ENCODE measurements at places on chromosomes 1 and 21. TPM values are rescaled to one million over a fixed set of nuclear protein-coding genes. Genes with fewer than 3 reads are reported as not detected.
A peak's percentile ranks its signal among the peaks of the same experiment; 100 is the strongest.

GRCh38 chr1:6460301-6461050, 5.5 kb downstream of the TNFRSF25 start:
- peak; percentile 63 for DNase-seq

GRCh38 chr1:36322786-36323635, 434 bp downstream of the EVA1B start:
- DNase-seq, result peak; percentile 56

LIN9 gene
- total RNA-seq, result 6.7 TPM

KPRP gene
- not detected for total RNA-seq

PDZK1IP1 gene
- total RNA-seq, result not detected

DNA sequence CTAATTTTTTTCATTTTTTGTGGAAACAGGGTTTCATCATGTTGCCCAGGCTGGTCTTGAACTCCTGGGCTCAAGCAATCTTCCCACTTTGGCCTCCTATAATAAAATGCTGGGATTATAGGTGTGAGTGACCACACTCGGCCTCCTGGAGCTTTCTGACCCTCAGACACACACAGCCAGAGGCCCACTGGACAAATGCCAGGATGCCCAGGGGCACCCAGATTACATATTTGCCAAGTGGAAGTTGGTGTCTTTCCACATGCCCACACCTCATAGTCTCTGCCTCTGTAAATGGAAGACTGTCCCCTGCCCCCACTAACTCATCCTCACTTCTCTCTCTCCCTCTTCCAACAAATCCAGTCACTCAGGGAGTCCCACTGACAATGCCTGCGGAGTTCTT, 63.4 kb upstream of the LRP8 start:
- DNase-seq, result no peak

GRCh38 chr1:165161130-165161529, 195.4 kb downstream of the LMX1A start:
- DNase-seq, result no peak

DNA sequence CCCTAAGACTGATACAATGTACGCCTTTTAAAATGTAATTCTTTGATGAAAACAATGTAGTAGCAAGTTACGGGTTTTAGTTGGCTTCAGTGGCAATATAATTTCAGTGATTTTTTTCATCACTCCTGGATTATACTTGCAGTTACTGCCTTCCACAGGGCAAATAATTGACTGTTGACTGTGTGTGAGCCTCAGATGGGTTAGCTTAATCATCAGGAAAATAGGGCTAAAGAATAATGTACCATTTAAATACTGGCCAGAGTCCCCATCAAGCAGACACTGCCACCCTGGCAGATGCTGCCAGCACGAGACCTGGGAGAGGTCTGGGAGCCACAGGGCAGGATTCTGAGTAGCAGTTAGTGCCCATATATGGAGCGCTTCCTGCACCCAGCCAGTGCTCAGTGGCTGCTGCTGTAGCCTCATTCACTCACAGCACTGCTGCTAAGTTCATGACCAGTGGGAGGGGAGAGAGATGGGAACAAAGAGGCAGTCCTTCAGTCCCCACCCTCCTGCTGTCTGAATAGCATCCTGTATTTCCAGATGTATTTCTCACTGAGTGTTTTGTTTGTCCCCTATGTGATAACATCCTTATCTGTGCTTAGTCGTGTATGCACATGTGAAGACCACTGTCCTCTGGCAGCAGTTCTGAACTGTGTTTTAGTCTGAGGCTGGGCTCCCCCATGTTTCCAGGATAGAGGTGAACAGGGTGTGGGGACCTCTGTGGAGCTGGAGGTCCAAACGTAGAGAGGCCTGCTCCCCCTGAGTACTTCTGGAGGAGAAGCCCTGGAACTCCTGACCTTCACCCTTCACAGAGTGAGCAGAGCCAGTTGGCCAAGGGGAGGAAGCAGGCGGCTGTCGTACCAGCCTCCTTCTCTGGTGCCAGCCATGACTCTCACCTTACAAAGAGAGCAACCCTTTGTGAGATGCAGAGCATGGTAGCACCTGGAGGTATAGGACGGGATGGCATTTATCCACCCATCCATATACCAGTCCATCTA, 80.4 kb downstream of the ADARB1 start:
- DNase-seq, result no peak

GRCh38 chr21:39347537-39347936, 1.4 kb downstream of the HMGN1 start:
- peak; percentile 26 for DNase-seq
